Stimulated activated CD4-positive, alpha-beta T cell treated with anti-CD3 and anti-CD28 coated beads, Interleukin-2, amount 100 ng/mL, for 4 hours (primary cell): ENCODE measurements at places on chromosomes 1 and 21.
A peak's percentile ranks its signal among the peaks of the same experiment; 100 is the strongest.

DNA sequence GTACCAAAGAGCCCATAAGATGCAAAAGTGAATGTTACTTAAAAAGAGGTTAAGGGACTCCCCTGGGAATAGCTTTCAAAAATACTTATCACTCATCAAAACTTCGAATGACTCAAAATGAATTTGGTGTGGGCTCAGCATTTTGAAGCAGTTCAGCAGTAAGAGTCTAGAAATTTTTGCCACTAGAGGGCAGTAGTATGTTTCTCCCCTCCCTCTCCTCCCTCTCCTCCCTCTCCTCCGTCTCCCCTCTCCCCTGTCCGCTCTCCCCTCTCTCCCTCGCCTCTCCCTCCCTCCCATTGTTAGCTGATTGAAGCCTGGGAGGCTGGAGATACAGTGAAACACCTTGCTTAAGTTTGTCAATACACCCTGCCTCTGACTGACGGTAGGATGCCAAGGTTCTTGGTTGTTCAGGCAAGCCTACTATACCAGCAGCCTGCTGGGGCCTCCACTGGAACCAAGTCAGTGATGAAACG lies 70.8 kb upstream of the TENT5C start:
- peak; percentile 25 for DNase-seq

DNA sequence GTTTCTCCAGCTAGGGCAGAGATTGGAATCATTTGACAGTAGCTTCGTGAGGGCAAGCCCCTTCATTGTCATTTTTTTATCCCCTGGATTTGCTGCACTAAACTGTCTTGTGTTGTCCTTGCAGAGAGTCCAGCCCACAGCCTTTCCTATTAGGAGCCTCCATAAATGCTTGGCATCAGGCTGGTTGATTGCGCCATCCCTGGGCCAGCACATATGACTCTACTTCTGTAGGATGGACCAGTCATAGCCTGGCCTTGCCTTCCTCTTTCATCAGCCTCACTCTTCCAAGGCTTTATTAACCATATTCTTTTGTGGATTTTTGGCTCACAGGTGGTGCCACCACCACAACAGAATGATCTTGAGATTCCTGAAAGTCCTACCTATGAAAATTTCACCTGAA lies 31.4 kb downstream of the LY9 start:
- DNase-seq: no peak

- DNase-seq: no peak
These were observed 96.7 kb upstream of the S1PR1 start for GRCh38 chr1:101139821-101140718.

DNA sequence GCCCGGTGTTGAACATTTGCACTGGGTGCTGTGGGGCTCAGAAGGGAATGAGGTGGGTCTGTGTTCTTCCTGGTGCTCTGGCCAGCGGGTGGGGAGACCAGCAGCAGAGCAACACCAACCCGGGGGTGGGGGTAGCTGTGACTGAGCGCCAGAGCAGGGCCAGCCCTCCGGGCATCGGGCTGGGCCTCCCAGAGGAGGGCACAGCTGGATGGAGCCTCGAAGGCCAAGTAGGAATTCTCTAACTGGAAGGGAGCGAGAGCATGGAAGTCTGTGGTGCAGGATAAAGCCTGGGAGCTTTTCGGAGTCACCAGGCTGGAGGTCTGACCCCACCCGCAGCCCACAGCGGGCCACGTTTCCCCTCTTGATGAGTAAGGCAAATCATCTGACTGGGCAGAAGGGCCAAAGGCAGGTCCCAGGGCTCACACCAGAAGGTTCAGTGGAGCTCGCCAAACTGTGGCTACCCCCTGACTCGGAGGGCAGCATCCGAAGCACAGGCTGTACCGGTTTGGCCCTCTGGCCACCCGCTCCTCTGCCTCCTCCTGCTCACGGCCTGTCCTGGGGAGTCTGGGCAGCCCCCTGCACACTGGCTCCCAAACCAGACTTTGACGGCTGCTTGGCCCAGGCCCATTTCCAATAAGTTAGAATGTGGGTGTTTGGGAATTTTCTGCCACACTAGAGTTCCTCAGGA lies 18.8 kb downstream of the SLC1A7 start:
- no peak for DNase-seq

DNA sequence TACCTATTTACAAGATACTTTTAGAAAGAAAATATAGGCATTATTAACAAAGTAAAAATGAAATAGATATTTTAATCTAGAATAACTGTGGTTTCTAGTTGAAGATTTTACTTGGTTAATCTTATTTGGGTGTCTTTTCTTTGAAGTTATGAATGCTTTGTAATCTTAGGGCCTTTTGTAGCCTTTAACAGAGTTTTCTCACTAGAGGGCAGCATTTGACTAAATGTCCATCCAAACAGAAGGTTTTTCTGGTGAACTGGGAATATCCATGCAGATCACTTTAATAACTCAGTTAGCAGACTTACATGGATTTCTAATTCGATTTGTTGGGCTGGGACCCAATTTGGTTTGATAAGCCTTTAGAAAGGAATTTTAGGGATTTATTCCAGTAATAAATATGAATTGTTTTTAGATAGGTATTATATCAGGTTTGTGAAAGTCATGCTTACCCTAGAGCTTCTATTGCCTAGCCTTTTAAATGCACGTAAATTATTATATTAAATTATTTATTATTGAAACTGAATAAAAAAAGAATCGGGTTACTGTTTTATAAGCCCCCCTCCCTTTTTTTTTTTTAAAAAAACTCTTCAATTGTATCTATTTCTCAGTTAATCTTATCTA lies 119.7 kb downstream of the ZNF326 start:
- no peak for DNase-seq

DNA sequence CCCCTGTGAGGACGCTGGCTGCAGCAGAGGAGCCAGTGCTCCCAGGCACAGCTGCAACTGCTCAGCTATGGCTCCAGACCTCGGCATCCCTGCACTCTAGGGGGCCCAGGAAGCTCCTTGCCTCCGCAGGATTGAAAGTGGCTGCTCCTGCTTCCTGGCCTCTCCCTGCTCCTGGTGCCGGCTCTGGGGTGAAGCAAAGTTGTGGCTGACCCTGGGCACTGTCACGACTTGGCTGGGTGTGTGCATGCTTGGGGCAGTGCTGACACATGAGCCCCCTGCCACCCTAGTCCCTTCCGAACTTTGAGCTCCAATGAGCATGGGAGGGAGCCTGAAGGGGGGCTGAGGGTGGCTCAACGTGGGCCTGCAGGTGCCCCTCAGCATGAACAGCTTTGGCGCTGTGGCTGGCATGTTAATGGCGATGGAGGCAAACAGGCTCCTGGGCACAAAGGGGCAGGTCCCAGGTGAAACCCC lies 1512.2 kb downstream of the KCNT2 start:
- no peak for DNase-seq

GRCh38 chr1:1021010-1021919 lies 1.3 kb downstream of the AGRN start:
- DNase-seq: no peak

- DNase-seq: no peak
These were observed 19.7 kb upstream of the TSPEAR start for GRCh38 chr21:44730951-44731579.

- peak; percentile 55 for DNase-seq
These were observed 3.1 kb downstream of the C1orf216 start for GRCh38 chr1:35715568-35716002.

DNA sequence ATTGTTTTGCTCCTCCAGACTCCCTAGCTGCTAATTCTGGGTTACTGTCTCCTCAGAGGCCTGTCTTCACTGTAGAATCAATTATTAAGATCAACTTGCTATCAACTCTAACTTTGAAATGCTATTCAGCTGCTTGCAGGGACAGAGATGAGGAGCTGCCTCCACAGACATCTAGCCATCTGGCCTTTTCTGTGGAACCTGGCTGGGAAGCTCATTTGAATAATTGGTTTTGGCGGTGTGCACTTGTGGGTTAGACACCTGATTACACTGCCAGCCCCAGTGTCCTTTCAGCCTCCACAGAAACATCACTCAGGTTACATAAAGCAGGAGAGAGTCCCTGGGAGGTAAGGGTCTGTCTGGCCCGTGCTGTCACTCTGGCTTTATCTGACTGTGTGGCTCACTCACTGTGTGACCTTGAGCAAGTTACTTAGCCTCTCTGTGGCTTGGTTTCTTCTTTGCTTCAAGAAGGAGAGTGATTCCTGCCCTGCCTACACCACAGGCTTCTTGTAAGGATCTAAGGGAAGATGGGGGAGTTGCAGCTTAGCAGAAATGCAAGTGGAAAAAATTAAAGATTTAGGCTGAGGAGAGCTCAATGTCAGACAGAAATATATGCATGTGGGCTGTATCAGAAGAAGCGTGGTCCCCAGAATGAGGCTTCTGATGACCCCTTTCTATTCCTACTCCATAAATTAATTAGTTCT lies 131.6 kb downstream of the BEND5 start:
- no peak for DNase-seq

- DNase-seq: no peak
These were observed 88.0 kb upstream of the WLS start for GRCh38 chr1:68320349-68320748.

- DNase-seq: peak; percentile 60
These were observed 37.1 kb upstream of the EPB41 start for GRCh38 chr1:28877132-28877781.

- no peak for DNase-seq
These were observed 2.3 kb upstream of the TSPAN2 start for GRCh38 chr1:115091572-115091971.

GRCh38 chr1:52590266-52590665 lies 11.9 kb upstream of the GPX7 start:
- no peak for DNase-seq

GRCh38 chr1:112409414-112409813 lies 13.4 kb downstream of the CTTNBP2NL start:
- no peak for DNase-seq

DNA sequence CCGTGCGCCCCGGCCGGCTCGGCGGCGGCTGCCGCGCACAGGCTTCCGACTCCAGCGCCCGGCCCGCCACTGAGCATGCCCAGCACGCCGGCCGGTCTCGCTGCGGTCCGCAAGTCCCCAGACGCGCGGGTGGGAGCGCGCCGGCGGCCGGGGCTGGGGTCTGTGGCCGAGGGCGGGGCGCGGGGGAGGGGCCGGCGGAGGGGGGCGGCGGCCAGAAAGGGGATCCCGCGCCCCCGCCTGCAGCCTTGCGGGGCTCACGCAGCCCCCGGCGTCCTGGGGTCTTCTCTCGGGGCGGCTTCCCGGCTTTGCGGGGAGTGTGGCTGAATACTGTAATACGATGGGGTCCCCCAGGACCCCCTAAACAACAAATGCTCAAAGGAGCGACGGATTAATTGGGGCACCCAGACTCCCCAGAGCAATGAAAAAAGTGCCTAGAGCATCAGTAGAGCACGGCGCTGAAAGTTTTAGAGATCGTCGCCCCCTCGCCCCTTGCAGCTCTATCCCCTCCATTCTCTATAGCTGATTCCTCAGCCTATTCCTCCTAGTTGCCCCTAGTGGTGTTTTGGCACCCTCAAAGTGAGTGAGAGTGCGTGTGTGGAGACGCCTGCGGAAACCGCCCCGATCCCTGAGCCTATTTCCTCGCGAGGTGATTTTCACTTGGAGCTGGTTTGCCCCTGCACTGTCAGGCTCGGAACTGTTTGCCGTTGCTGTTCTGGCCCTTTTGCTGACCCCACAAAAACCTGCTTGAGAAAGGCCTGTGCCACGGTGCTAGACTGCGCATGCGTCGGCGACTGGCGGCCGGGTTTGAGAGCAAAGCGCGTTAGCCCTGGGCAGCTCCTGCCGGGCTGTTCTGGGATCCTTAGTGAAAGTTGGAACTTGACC lies at the start of gene VAV3:
VAV3 (minus strand) TSS at position 71 of the 882 bp plus-strand sequence. CDS start 311 bp downstream, outside the sequence.
- DNase-seq: peak; percentile 31

DNA sequence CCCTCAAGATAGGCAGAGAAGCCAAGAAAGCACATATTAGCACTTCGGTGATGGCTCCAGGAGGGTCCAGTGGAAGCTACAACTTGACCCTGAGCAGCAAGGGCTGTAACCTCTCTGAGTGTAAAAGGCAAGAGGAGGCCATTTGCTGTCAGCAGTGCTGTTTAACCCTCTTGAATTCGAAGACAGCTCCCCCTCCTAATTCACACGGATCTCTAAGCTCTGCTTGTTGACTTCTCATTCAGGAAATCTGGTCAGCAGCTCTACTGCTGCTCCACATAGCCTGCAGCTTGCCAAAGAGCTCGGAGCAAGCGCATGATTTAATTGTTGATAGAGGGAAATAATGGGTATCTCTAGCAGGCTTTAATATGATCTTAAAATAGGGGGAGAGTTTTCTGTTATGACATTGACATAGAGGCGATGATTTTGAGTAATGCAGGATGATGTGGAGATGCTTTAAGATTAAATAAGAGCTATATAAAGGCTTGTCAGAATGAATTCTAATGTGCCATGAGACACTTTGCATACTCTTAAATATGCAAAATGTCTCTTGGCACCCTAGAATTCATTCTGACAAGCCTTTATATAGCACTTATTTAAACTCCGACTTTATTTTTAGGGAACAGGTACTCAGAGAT lies 79.4 kb upstream of the USH2A start:
- no peak for DNase-seq

GRCh38 chr1:192489748-192490147 lies 85.8 kb upstream of the RGS1 start:
- no peak for DNase-seq

- DNase-seq: no peak
These were observed 40.8 kb downstream of the RSPH1 start for GRCh38 chr21:42455196-42455595.

GRCh38 chr1:94590203-94591137 lies 48.9 kb upstream of the F3 start:
- DNase-seq: no peak

DNA sequence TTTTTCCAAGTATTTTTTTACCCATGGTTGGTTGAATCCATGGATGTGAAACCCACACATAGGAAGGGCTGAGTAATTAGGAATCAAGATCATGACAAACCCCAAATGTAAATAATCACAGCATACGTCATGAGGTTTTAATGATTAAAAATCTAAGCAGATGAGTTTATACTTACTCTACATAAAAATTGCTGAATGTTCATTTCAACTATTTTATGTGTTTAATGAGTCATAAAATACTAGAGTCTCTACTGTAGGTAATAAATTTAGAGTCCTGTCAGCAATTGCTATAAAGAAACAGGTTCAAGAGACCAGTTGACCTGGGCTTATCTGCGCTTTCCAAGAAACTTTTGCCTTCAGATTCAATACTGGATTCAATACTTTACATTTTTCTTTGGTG lies 18.2 kb downstream of the CTH start:
- DNase-seq: no peak

GRCh38 chr21:45103971-45104520 lies 29.7 kb downstream of the ADARB1 start:
- DNase-seq: no peak

DNA sequence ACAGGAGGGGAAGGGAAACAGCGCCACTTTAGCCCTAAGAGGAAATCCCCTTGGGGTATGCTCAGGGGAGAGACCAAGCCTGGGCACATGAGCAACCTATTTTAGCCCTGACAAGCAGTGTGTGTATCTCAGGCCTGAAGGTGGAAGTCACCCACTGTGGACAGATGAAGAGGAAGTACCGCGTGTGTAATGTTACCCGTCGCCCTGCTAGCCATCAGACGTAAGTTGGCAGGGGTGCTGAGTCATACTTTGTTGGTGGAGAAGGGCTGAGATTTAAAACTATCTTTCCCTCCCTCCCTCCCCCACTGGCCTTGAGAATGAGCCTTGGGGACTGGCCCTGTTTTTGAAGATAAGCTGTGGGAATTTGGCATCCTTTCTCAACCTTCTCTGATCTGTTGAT lies 11.2 kb downstream of the AGO1 start:
- no peak for DNase-seq
